ENCODE measurements at places on chromosomes 16 and 17. TPM values are rescaled to one million over a fixed set of nuclear protein-coding genes. Genes with fewer than 3 reads are reported as not detected.

- DNase-seq, result no peak
These were observed 56.1 kb upstream of the MAF start for GRCh38 chr16:79656553-79657115.

DNA sequence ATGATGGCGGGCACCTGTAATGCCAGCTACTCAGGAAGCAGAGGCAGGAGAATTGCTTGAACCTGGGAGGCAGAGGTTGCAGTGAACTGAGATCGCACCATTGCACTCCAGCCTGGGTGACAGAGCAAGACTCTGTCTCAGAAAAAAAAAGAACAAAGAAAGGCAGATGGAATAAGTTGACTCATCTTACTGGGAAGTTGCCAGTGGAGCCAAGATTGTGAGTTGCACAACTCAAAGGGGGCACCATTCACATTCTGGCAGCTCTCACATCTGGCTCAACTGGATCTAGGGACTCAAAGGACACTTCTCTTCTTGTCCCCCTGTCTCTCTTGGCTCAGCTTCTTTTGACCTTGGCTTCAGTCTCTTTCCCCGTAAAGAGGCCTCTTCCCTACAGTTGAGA, 53.7 kb upstream of the ETV4 start:
- no peak for DNase-seq

DNA sequence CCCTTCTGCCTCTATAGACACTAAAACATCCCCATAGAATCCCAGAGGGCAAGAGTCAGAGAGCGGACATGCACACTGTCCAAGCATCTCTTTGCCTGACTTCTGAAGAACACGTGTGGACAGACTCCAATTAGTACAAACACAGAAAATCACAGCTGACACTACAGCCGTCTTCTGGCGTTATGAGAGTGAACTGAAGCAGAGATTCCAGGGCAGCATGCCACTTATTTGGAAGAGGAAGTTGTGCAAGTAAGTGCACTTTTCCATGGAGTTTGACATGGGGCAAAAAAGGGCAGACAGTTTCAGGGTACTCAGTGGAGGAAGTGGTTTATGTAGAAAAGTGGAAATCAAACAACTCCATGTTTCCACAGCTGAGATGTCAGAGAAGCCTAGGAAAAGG, 16.8 kb upstream of the ZNF287 start:
- no peak for DNase-seq

DNA sequence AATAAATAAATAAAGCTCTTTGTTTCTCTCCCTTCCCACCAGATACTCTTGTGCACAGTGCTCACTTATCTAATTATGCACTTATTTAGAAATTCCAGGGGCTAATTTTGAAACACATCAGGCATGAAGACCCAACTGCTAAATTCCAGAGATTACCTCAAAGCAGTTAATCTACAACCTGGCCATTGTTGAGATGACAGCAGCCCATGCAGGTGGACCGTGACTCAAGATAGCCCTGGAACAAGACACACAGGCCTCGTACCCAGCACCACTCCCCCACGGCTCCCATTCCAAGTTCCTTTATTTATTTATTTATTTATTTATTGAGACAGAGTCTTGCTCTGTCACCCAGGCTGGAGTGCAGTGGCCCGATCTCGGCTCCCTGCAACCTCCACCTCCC, 60.1 kb upstream of the NPEPPS start:
- DNase-seq, result no peak

DNA sequence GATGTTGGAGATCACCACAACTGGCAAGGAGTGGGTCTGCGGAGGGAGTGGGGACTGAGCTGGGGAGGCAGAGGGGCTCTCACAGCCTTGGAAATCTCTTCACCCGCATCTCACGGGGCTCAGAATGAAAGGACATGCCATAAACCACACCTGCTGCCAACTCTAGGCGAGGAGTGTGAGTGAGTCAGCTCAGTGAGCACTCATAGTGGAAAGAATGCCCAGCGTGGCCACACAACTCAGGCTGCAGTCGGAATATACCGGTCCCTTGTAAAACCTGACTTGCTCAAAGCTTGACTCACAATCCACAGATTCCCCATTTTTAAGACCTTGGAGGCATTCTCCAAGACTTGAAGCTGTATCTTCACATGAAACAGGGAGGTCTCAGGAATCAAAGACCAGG, 36.7 kb downstream of the STAT5A start:
- no peak for DNase-seq

GRCh38 chr16:65489531-65490023, 367.7 kb upstream of the CDH11 start:
- DNase-seq, result no peak

- DNase-seq, result no peak
These were observed 98.2 kb downstream of the AXIN2 start for GRCh38 chr17:65463242-65463641.

DNA sequence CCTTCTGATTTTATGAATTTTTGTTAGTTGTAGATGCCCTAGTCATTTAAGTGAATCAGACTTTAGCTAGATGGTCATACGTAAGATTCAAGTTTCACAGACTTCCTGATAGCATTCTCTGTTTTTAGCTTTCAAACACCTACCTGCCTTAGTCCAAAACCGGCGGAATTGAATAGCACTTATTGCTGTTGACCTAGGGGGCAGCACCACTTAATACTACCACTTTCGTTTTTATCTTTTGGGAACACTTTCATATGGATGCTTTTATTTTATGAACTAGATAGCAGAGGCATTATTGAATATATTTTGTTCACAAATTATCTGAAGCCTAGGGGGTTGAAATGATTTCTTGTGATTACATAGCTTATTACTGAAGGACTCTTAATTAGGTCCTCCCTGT, 31.5 kb downstream of the TADA2A start:
- no peak for DNase-seq

DNA sequence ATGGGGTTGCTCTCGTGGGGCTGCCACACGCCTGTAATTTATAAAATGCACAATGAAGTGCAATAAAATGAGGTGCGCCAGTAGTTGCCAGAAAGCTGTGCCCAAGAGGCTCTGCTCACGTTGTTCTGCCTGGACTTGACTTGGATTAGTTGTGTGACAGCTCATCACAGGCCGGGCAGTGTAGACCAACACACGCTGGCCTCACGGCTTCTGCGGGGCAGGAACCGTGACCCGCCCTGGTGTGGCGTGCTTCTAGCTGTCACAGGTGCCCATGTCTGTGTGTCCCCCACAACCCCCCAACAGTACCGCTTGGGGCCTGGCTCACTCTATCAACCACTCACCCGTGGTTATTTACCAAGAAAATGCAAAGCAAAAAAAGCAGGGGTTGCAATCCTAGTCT, 112.2 kb upstream of the ZNF750 start:
- DNase-seq, result peak; percentile 53

GRCh38 chr17:81000631-81001357, 9.2 kb downstream of the CHMP6 start:
- peak; percentile 76 for DNase-seq

Gene HAS3
- total RNA-seq, result 2.0 TPM

Gene ATP1B2
- total RNA-seq, result 3.8 TPM

Gene ANKFN1
- total RNA-seq, result not detected

Gene CLDN7
- 2.6 TPM for total RNA-seq

Gene CDRT15
- total RNA-seq, result not detected

Gene SOX8
- total RNA-seq, result 1.2 TPM

Gene PPY
- not detected for total RNA-seq

Gene MMP28
- total RNA-seq, result 2.3 TPM

Gene HAPSTR1
- total RNA-seq, result 73.1 TPM

Gene PAFAH1B1
- total RNA-seq, result 118 TPM

Gene CCL17
- not detected for total RNA-seq

Gene MGAT5B
- total RNA-seq, result 0.42 TPM

Data from spleen (tissue), 13 donors.